Esophagus squamous epithelium (tissue), 5 donors: ENCODE measurements at places on chromosomes 3 and 15.
A peak's percentile ranks its signal among the peaks of the same experiment; 100 is the strongest.

- no peak for DNase-seq
Observed at GRCh38 chr3:59981377-59981776, 931.6 kb upstream of the CFAP20DC start.

- no peak for DNase-seq
Observed at GRCh38 chr15:69128667-69129311, 31.6 kb upstream of the GLCE start.

GRCh38 chr15:70741677-70742293, 21.6 kb downstream of the UACA start:
- DNase-seq, result no peak

GRCh38 chr3:84073664-84074063, 885.1 kb upstream of the CADM2 start:
- no peak for DNase-seq

DNA sequence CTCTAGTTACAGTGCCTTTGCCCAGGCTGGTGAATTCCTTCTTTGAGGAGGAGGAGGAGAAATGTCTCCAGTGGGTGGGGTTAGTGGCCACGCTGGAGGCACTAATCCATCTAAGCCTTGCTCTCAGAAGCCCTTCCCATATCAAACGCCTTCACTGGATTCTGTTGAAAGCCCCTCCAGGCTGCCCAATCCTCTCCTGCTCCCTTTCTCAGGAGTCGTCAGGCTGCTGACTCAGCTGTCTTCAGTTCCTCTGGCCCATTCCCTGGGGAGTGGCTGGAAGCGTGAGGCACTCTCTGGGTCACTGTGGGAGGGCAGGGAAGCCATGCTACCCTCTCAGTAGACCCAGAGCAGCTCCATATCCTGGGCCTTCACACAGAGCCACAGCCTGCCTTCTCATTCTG, 2.7 kb downstream of the AP2M1 start:
- DNase-seq, result no peak

DNA sequence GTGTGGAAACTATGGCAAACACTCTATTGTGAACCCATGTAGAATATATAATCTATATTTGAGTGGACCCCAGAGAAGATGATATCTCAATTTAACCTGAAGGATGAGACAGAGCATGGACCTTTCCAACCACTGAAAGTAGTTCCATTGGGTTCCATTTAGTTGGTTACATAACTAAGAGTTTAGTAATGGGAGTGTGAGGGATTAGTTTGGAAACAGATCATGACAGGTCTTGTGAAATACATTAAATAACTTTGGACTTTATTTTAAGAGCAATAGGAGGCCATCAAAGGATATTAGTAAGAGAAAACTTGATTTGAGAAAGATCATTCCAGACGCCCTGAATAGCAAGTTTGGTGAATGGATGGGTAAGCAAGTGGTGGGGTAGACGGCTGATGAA, 487.2 kb upstream of the ROBO2 start:
- no peak for DNase-seq

- DNase-seq, result no peak
Observed at GRCh38 chr3:9098716-9099675, 135.7 kb upstream of the RAD18 start.

DNA sequence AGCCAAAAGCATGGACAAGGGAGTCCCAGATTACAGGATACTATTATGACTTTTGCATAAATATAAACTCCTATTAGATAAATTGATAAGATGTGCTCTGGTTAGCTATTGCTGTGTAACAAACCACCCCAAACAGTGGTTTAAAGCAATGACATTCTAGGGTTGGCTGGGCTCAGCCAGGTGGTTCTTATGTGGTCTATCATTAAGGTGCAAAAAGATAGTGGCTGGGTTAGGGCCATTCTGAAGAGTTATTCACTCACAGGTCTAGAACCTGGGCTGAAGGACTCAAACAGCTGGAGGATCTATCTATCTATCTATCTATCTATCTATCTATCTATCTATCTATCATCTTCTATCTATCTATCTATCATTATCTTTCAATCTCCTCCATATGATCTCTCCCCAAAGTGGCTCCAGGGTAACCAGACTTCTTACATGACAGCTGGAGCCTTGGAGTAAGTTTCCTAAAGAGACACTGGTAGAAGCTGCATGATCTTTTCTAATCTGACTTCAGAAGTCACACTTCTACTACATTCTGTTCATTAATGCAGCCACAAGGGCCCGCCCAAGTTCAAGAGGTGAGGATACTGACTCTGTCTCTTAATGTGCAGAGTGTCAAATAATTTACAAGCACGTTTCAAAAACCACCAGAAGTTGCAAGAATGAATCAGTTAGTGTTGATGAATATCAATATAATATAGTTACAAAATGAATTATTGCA, 74.9 kb upstream of the XCR1 start:
- DNase-seq, result no peak

- peak; percentile 36 for DNase-seq
Observed at GRCh38 chr15:31391687-31392671, 65.3 kb downstream of the KLF13 start.

GRCh38 chr15:37102305-37103162, 2.2 kb upstream of the MEIS2 start:
- no peak for DNase-seq

DNA sequence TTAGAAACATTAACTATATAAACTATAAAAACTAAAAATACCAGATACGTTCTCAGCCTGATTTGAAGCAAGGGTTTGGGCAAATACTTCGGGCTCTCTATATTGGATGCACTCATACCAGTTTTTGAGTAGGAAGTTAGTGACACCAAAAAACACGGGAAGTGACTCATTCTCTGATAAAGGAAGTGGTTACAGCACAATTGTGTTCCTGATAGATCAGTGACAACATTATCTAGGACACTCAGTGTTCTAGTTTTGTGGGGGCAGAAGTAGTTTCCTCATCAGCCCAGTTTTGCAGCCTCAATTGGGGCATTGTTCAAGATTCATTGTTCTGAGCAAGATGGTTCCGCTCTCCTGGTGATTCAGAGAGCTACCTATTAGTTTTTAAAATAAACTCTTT, 469.6 kb upstream of the DPPA4 start:
- no peak for DNase-seq

DNA sequence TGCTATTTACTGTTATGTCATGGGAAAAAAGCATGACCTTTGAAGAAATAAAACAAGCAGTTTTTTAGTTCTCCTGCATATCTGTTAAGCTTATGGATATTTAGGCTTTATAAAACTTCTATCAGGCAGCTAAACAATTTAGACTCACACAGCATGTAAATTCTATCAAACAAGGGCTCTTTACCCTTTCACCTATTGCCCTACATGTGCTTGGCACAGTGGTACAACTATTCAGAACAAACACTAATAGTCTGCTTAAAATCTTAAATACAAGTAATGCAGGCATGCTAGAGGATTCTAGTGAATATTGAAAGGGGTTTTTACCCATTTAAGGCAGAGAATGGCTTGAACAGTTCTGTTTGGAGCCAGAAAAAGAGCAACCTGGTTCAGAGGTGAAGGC, 23.4 kb upstream of the NANOGP8 start:
- DNase-seq, result no peak

DNA sequence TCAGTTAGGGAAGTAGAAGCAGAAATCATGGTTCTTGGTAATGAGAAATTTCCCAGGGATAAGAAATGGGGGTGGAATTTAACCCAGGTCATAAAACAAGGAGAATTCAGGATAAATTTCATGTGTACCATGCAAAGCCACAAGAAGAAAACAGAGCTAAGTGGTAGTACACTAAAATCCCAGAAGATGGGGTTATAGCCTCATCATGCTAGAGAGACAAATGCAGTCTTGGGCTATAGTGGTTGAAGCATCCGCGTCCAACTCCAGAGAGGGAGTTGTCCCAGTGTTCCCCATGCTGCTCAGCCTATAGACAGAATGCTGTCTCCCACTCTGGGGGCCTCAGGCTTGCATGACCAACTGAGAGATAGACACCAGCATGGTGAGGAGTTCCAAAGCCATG, 36.2 kb upstream of the CLRN1 start:
- DNase-seq, result no peak

DNA sequence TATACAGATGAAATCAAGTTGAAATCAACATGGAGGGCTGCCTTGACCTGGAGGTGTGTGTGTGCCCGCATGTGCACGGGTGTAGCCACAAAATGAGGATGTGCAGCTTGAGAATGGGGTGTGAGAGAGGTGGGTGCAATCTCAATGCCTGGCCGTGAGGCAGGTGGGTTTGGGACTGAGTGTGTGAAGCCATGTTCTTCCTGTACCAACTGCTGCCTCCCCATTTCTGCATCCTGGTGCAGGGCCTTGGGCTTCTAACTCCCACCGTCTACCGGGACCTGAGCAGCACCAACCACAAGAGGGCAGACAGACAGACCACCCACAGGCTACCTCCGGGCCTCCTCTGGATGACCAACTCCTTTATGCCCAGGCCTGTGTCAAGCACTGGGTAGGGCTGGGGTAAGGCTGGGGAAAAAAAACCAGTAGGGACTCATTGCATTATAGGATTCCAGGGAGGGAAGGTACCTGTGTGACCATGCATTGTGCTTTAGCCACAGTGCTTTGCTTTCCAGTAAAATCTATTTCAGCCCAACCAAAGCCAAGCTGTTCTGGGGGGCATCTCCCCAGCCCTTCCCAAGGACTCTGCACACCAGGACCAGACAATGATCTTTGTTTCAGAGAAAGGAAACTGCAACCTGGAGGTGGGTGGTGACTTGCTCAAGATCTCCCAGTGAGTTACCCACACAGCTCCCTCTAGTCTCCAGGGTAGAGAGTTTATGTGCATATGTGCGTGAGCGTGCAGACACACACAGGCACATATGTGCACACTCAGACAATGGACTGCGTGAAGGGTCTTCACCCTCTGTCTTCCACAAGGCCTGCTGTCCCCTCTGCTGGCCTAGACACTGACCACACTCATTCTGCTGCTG, 162.2 kb upstream of the TLE3 start:
- DNase-seq, result no peak

GRCh38 chr3:9673082-9673481, 23.8 kb downstream of the MTMR14 start:
- no peak for DNase-seq

GRCh38 chr3:49720855-49721595, 1.5 kb upstream of the AMIGO3 start:
- DNase-seq, result no peak

GRCh38 chr15:51089699-51090453, 4.8 kb downstream of the TNFAIP8L3 start:
- DNase-seq, result no peak

DNA sequence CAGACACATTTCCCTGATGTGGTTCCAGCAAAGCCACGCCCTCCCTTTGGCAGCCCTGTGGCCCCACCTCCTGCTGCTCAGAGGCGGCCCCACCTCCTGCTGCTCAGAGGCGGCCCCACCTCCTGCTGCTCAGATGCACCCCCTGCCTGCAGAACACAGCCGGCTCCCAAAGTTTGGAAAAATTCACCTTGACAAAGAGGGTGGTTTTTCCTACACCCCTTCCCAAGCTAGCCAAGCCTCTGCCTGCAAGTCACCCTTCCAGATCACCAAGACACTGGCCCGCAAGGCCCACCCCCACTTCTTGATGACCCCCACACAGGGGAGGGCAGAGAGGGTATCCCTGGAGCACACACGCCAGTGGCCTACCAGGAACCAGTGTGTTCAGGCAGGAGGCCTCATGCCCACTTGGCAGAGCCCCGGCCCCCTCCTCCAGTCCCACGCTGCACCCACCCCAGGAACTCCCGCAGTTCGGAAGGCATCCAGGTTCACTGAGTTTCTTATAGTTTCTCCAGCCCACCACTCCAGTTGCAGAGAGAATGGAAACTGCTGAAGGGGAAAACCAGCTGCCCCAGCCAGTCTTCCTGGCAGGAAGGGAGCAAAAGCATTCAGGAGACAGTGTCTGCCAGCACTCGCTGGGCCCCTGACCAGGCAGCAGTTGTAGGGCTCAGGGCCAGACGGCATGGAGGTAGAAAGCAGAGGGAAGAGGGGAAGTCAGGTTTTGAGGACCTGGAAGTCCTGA, 2.3 kb upstream of the HAPLN3 start:
- no peak for DNase-seq

- DNase-seq, result no peak
Observed at GRCh38 chr15:85753261-85753660, 41.5 kb downstream of the KLHL25 start.

DNA sequence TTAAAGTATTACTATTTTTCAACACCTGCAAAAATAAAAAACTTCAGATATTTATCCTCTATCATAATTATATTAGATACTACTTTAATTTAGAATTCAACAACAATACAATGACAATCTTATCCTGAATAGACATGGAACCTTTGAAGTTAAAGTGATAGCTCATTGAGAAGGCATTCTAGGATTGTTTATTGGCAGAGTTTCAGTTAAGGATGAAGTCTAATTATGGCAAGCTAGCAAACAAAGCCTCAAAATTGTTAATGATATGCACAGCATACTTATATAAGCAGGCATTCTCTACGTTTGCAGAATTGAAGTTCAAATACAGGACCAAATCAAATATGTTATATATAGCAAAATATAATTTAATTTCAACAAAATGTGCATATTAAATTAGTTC, 91.2 kb upstream of the ABI3BP start:
- DNase-seq, result no peak

DNA sequence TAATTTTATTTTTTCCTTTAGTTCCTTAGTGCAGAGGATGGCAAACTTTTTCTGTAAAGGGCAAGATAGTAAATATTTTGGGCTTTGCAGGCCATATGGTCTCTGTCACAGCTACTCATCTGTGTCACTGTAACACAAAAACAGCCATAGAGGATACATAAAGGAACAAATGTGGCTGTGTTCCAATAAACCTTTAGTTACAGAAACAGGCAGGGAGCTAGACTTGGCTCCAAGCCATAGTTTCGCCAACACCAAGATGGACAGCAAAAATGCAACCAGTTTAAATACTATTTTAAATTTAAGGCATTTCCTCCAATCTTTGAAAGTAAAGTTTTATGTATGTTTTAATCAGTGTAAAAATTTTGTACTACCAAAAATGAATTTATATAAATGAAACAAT, 753.4 kb downstream of the FHIT start:
- DNase-seq, result no peak

DNA sequence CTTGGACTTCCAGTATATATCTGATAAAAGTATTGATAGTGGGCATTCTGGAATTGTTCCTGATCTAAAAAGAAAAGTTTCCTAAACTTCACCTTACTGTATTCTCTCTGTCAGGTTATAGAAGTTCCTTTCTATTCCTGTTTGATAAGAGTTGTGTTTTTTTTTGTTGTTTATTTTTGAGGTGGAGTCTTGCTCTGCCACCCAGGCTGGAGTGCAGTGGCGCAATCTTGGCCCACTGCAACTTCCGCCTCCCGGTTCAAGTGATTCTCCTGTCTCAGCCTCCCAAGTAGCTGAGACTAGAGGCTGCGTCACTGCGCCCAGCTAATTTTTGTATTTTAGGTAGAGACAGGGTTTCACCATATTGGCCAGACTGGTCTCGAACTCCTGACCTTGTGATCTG, 13.1 kb downstream of the BLM start:
- DNase-seq, result no peak

GRCh38 chr3:87350367-87351199, 74.2 kb upstream of the POU1F1 start:
- DNase-seq, result no peak

GRCh38 chr3:123194552-123194951, 7.2 kb upstream of the SEC22A start:
- no peak for DNase-seq

DNA sequence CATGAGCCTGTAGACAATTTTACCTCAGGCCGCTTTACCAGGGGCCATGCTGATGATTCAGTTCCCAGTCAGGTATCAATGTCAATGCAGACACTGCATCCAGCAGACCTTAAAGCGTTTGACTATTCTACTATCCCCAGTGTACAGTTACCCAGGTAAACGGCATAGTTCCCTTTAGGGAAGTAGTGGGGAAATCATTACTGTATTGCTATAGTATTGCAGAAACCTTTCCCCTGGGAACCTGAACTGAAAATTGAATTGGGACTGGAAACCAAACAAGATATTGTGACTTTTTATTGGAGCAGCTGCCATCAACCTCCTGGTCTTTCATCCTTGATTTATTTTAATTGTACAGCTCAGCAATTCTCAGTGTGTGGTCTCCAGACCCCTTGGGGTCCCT, 6.6 kb upstream of the INAFM2 start:
- DNase-seq, result no peak
